SK-N-SH (cell line): ENCODE measurements at places on chromosomes 1 and 21.

DNA sequence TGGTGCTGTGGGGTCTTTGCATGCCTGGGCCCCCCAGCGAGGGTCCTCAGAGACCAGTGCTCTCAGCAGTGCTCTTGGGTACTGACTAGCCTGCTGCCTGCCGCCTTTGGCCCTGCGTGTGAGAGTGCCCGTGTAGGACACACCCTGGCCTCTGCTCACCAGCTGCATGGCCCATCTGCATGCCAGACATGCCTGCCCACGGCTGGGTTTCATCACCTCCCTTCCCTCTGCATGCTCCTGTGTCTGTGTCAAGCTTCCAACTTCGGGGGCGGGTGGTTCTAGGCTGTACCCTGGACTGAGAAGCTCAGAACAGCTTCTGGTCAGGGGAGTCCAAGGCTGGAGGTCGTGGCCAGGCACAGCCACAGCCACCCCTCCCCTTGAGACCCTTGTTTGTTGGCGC lies 56.9 kb downstream of the PTPRF start:
- no peak overlapping the region; the same call in 1 of the 2 replicates for H3K27ac ChIP-seq
- no peaks in the 10 kb centered on the region for H3K36me3 ChIP-seq
- H3K27me3 ChIP-seq, result no peaks in the 10 kb centered on the region
- H3K4me3 ChIP-seq, result no peak overlapping the region
- peaks cover 12% of the 10 kb centered on the region; the same call in 1 of the 2 replicates for H3K4me1 ChIP-seq
- DNase-seq, result no peak

DNA sequence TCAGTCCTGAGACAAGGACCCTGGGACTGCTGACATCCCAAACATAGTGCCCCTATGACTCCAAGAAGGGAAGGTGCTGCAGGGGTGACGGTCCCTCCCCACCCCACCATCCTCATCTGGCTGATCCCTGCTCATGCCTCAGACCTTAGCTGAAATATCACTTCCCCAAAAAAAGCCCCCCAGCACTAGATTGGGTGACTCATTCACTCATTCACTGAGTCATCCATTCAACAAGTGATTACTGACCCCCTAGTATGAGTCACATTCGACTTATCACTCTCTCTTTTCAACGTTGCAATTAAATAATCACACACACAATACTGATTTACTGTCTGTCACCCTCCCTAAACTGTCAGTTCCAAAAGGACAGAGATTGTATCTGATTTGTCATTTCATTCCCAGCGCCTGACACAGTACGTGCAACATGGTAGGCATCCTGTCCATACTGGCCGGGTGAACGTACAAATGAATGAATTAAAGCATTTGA lies 48.6 kb downstream of the HIVEP3 start:
- no peak overlapping the region for H3K27ac ChIP-seq
- H3K4me1 ChIP-seq, result peaks cover 13% of the 10 kb centered on the region; the same call in 1 of the 2 replicates
- no peak overlapping the region for H3K4me3 ChIP-seq
- H3K27me3 ChIP-seq, result no peaks in the 10 kb centered on the region

DNA sequence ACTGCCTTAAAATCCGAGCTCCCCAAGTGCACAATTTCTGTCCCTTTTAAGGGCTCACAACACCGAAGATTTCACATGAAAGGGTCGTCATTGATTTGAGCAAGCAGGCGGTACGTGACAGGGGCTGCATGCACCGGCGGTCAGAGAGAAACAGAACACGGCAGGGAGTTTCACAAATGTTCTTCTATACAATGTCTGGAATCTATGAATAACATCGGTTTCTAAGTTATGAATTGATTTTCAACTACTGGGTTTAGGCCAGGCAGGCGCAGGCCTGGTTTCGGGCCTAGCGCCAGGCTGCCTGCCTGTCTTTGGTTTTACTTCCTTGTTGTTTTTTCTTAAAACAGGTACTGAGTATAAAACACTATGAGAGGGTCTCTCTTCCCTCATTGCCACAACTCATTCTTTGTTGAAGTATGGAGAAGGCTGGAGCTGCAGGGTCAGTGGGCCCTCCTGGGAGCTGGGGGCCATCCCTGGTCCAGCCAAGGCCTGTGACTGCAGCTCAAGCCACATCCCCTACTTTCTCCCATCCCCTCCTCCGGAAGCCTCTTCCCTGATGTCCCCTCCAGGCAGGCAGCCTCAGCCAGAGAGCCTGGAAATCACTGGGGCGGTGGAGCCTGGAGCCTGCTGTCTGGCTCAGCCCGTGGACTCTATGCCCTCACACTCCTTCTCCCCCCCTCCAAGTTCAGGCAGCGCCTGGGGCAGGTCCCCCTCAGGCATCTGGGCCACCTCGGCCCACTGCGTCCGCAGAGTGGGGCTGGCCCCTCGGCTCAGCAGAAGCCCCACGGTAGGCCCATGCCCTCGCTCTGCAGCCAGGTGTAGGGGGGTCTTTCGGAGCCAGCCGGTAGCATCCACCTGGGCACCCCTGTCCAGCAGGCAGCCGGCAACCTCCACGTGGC lies 2.4 kb downstream of the ANKRD65 start:
- no peaks in the 10 kb centered on the region for H3K27me3 ChIP-seq
- H3K27ac ChIP-seq, result no peak overlapping the region
- DNase-seq, result peak; percentile 36
- H3K4me1 ChIP-seq, result no peaks in the 10 kb centered on the region; the same call in 1 of the 2 replicates

- no peaks in the 10 kb centered on the region for H3K36me3 ChIP-seq
- no peak for DNase-seq
- no peaks in the 10 kb centered on the region for H3K27me3 ChIP-seq
- peaks cover 4% of the 10 kb centered on the region; the same call in 1 of the 2 replicates for H3K4me1 ChIP-seq
- H3K4me3 ChIP-seq, result no peak overlapping the region
- no peak overlapping the region for H3K27ac ChIP-seq
Measured at GRCh38 chr21:46151261-46151988, 4.0 kb downstream of the FTCD start.

DNA sequence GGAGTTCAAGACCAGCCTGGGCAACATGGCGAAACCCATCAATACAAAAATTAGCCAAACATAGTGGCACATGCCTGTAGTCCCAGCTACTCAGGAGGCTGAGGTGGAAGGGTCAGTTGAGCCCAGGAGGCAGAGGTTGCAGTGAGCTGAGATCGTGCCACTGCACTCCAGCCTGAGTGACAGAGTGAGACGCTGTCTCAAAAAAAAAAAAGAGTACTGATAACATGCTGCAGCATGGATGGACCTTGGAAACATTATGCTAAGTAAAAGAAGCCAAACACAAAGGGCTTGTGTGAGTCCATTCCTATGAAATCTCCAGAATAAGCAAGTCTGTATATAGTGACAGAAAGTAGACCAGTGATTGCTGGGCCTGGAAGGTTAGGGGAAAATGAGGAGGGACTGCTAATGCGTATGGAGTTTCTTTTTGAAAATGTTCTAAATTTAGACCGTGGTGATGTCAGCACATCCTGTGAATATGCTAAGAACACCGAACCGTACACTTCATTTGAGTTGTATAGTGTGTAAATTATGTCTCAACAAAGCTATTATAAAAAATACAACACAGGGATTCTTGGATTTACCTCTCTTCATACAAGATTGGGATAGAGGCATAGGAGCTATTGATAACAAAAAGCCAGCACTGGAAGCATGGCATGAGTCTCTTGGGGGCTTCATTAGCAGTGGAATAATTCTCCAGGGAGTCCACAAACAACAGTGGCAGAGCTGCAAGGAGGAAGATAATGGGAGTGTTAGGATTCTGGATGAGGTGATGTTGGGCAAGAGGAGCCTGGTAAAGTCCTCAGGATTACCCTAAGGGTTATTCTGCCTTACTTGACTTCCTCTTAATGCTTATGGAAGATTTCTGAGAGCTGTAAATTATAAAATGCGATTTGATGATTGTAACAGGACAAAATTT lies 73.5 kb downstream of the TTC3 start:
- H3K4me1 ChIP-seq, result peaks cover 10% of the 10 kb centered on the region; the same call in 1 of the 2 replicates
- no peak for DNase-seq
- H3K4me3 ChIP-seq, result no peak overlapping the region
- H3K36me3 ChIP-seq, result peaks cover 53% of the 10 kb centered on the region
- H3K27me3 ChIP-seq, result no peaks in the 10 kb centered on the region

GRCh38 chr1:77768006-77768405 lies 8.4 kb upstream of the USP33 start:
- no peak overlapping the region for H3K4me3 ChIP-seq
- H3K27ac ChIP-seq, result no peak overlapping the region
- H3K36me3 ChIP-seq, result no peaks in the 10 kb centered on the region
- H3K4me1 ChIP-seq, result no peaks in the 10 kb centered on the region
- DNase-seq, result no peak

GRCh38 chr1:186327331-186327730 lies 47.7 kb downstream of the TPR start:
- H3K4me1 ChIP-seq, result no peaks in the 10 kb centered on the region
- DNase-seq, result no peak
- H3K27ac ChIP-seq, result no peak overlapping the region
- peaks cover 80% of the 10 kb centered on the region for H3K36me3 ChIP-seq
- no peak overlapping the region for H3K4me3 ChIP-seq

DNA sequence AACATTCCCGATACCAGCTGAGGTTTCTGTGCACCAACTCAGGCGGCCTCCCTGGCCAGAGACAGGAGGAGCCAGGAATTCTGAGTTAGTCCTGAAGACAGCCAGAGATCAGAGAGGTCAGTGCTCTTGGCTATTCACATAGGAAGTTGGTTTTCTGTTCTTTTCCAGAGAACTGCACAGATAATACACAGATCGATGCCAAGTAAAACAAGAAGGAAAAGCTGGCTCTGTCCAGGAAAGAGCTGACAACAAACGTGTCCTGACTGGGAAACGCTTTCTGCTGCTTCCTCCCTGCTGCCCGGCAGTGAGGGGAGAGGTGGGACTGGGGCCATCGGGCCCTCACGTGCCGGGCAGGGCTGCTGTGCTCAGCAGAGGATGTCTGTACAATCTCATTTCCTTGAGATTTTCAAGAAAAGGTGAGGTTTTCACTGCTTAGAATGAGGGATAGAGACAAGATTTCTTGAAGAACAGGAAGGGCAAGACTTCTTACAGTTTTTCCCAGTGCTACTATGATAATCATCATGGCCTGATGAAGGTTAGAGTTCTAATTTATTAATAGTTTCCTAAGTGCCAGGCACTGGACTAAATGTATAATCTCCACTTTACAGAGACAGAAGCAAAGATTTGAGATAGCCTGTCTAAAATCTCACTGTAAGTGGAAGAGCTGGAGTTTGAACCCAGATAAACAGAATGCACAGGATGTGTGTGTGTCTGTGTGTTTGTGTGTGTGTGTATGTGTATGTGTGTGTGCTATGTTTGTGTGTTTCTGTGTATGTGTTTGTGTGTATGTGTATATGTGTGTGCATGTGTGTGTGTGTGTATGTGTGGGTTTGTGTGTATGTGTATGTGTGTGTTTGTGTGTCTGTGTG lies 211.0 kb upstream of the RAB4A start:
- DNase-seq, result peak; percentile 61
- H3K4me3 ChIP-seq, result no peak overlapping the region
- H3K27me3 ChIP-seq, result no peaks in the 10 kb centered on the region; the same call in 1 of the 2 replicates
- peak overlapping the region; percentile 71 for H3K27ac ChIP-seq
- H3K4me1 ChIP-seq, result peaks cover 10% of the 10 kb centered on the region; the same call in 1 of the 2 replicates

GRCh38 chr1:202084791-202085681 lies 37.7 kb upstream of the GPR37L1 start:
- no peak for DNase-seq
- H3K27me3 ChIP-seq, result no peaks in the 10 kb centered on the region; the same call in 1 of the 2 replicates
- H3K4me3 ChIP-seq, result no peak overlapping the region

GRCh38 chr1:33018112-33018511 lies 18.6 kb downstream of the AK2 start:
- no peak for DNase-seq
- H3K36me3 ChIP-seq, result peaks cover 48% of the 10 kb centered on the region
- H3K4me1 ChIP-seq, result no peaks in the 10 kb centered on the region

DNA sequence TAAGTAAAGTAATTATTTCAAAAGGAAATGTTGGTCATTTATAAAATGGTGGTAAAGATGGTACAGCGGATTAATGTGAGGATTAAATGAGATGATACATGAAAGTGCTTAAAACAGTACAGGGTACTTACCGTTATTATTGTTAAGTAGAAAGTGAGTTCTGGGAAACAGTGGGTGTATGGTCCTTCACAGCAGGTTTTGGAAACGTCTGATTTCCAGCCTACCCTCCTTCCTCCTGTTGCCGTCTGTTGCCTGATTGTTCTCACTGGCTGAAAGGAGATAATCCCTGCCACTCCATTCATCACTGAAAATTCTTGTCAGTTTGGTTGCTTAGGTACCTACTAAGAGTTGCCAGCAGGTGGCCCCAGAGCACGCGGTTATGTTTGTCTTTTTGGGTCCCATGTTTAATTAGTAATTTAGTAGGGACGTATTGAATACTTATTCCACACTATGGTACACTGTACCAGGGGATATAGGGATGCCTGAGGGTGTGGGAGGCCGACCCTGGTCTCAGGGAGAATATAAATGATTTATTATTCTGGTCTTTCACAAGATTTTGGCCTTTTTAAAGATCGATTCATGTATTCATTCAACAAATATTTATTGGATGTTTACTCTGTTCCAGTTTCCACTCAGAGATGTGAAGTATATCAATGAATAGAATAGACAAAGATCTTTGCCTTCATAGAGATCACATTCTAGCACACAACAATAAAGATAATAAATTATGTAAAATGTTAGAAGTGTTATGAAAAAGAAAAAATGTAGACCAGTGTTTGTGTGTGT lies 30.8 kb upstream of the RPTN start:
- H3K4me1 ChIP-seq, result no peaks in the 10 kb centered on the region; the same call in 1 of the 2 replicates
- peak; percentile 52 for DNase-seq
- H3K4me3 ChIP-seq, result peak overlapping the region; percentile 45; the same call in 1 of the 2 replicates
- no peak overlapping the region for H3K27ac ChIP-seq
- 0 out of 2 replicates have a peak, but pooled peaks cover 5% of the 10 kb centered on the region for H3K27me3 ChIP-seq
- H3K36me3 ChIP-seq, result no peaks in the 10 kb centered on the region

DNA sequence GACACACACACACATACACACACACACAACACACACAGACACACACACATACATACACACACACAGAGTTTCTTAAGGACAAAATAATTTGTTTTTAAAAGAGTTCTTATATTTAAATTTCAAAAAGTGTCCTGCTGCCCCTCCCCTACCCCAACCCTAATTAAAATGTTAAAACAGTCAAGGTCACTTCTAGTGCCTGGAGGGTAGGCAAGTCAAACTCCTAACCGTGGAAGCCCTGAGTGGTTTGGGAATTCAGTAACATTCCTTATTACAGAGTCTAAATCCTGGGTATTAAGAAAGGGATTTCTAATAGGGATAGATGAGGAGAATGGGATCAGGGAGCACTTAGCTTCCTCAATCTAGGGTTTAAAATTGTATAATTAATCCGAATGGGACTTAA lies 403.6 kb upstream of the NFIA start:
- no peak for DNase-seq
- H3K4me3 ChIP-seq, result no peak overlapping the region
- no peaks in the 10 kb centered on the region for H3K36me3 ChIP-seq
- H3K27me3 ChIP-seq, result no peaks in the 10 kb centered on the region
- H3K4me1 ChIP-seq, result no peaks in the 10 kb centered on the region
